ENCODE measurements at places on chromosomes 6 and 20.

- DNase-seq, result no peak
These were observed 227.4 kb downstream of the DLL1 start for GRCh38 chr6:170063431-170063830.

- DNase-seq, result no peak
These were observed 87.5 kb downstream of the TRERF1 start for GRCh38 chr6:42363926-42364849.

DNA sequence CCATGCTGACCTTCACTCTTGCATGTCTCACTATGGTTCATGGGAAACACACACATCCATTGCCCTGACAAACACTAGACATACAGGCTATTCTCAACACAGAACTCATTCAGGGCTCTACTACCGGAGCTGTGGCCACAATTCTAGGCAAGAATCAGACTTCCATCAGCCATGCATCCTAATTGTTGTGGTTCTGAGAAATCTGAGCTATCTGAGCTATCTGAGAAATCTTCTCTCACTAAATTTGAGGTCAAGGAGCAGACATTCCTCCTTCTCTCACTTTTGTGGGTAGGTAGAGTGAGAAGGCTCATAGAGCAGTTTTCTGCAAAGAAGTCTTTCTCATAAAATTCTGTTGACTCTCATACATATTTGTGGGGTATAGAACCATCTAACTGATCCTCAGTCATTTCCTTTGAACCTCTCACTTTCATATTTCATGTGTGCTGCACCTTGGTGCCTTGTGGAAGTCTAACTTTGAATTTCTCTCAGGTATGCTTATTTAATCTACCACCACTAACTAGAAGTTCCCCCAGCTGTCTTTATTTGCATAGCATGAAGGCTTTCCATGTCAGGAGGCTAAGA lies 43.6 kb downstream of the ADGRF1 start:
- DNase-seq, result no peak

GRCh38 chr20:17024513-17025119 lies 202.2 kb upstream of the PCSK2 start:
- DNase-seq, result no peak

DNA sequence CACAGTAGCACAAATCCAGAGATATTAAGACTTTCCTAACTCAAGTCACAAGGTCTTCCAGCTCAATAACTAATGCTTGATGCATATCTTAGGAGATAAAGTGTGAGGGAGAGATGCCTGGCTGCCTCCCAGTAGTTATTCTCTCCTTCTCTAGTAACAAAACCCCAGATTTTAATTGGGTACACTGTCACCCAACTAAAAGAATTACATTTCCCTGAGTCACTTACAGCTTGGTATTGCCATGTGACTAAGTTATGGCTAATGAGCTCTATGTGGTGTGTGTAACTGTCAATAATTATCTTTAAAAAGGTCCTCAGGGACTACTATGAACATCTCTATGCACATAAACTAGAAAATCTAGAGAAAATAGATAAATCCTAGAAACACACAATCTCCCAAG lies 32.0 kb downstream of the KIF6 start:
- no peak for DNase-seq

DNA sequence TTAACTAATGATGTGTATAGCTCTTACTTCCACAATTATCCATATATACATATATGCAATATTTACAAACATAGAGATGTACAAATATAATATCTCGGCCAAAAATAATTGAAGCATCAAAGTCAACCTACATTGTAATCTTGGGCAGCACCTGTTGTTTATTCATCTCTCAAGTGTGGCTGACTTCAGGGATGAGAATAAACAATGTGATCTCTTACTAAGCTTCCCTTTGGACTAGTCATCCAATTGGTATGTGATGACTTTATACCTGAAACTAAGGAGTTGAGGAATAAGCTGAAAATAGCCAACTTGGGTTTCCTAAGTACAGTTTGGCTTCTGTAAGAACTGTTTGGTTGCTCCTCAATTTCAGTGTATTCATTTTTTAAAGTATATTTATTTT lies 256.6 kb downstream of the KHDC1L start:
- DNase-seq, result no peak

DNA sequence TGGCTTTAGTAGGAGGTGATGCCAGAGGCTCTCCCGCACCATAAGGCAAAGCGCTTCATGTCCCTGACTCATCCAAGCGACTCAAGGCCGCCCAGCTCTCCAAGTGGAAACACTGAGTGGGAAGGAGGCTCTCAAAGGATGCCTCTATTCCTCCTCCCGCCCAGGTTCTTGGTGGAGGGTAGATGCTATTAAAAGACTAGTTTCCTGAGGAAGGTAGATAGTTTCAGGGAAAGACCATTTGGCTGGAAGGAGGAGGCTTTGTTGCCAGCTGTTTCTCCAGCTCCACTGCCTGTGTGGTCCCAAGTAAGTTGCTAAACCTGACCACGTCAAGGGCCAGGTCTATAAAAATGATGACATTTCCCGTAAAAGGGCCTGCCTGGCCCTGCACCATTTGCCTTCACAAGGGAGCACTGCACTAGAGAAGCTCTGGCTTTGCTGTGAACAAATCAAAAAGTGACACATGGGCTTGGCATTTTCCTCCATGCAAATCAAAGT lies 48.2 kb downstream of the GMDS start:
- DNase-seq, result no peak

DNA sequence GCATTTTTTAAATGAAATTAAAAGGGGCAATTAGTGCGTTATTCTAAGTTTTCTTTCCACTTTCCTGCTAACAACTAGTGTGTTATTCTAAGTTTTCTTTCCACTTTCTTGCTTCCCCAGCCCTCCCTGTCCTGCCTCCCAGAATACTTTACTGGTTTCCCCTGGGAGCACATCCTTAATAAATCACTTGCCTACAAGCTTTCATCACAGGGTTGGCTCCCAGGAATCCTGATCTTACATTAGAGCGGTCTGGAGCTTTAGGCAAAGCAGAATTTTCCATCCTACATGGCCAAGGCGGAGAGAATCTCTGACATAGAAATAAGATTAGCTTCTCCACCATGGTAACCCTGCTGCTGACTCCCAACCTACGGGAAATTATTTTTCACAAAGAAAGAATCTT lies 150.4 kb downstream of the BFSP1 start:
- no peak for DNase-seq

DNA sequence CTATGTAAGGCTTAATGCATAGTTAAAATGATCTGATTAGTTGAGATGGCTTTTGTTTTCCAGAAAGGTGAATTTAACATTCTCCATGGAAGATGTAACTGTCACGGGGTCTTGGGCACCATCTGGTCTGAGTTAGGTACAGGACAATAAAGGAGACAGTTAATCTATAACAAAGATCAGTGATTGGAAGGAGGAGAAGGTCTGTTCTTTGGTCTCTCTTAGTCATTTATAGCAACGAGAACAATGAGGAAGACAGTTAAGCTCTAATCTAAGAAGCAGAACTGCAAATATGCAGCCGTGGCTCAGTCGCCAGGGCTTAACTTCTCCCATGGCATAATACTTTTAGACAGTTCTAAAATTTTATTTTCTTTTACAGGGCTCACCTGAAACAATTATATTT lies 405.5 kb upstream of the SULF2 start:
- DNase-seq, result peak; percentile 85

DNA sequence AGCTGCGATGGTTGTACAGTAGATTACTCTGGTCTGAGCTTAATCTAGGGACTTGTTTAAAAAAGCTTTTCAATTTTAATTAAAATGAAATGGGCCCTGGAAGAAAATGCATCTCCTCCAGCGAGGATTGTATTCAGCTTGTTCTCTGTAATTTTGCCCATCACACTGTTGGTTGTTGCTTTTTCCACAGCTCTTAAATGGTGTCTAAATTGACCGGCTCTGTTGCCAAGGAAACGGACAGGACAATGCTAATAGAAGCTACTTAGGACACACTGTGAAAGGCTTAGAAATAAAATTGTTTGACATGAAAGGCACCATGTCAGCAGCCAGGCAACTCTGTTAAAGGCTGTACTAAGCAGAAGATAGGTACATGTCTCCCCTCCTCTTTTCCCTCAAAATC lies 116.7 kb upstream of the NRSN1 start:
- peak; percentile 68 for DNase-seq

DNA sequence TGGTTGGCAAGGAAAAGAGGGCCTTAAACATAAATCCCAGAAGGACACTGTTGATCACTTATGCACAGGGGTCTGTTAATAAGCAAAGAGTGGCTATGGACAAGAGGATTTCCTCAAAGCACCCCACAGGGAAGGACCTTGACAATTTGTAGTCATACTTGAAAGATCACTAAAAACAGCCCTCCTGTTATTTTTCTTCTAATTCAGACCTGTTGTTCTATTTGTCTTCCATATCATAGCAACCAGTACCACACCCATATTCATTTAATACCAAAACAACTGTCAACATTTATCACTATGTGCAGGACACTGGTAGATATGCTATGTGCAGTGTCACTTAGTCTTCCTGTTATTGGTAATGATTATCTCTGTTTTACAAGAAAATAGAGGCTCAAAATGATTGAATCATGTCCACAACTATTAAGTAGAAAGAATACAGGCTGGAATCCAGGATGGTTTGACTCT lies 3.2 kb upstream of the DYNLRB1 start:
- no peak for DNase-seq

DNA sequence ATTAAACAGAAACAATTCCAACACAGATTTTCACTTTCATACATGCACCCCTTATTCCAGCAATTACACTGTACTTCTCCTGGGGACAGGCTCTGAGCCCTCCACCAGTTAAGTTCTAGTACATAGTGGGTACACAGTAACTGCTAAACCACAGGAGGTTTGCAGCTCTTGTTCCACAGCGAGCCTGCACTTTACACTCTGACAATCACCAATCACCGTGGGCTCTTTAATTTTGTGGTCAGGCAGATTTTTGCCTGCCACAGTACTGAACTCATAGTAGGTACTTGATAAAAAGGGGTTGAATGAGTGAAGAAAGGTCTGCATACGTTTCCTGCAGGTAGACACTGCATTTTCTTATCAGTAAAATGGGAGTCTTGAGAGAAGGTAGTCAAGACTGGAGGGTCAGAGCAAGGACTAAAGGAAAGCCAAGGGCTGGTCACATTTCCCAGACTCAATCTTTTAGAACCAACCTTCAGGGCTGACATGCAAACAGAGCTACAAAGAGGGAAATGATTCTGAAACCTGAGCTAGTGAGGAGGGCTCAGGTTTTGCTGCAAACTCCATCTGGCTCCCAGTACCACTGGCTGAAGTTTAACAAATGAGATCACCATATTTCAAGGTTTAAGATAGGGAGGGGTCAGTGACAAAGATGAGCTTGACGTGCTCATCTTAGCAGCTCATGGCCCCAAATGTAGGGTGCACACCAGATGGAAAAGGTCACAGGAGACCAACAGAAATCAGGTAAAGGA lies 404.6 kb downstream of the BTBD9 start:
- DNase-seq, result peak; percentile 72

- peak; percentile 94 for DNase-seq
These were observed 17.5 kb downstream of the LEMD2 start for GRCh38 chr6:33771146-33772081.
